ENCODE measurements at places on chromosomes 5 and 9.

GRCh38 chr5:9082996-9083395, 462.9 kb downstream of the SEMA5A start:
- DNase-seq: no peak

DNA sequence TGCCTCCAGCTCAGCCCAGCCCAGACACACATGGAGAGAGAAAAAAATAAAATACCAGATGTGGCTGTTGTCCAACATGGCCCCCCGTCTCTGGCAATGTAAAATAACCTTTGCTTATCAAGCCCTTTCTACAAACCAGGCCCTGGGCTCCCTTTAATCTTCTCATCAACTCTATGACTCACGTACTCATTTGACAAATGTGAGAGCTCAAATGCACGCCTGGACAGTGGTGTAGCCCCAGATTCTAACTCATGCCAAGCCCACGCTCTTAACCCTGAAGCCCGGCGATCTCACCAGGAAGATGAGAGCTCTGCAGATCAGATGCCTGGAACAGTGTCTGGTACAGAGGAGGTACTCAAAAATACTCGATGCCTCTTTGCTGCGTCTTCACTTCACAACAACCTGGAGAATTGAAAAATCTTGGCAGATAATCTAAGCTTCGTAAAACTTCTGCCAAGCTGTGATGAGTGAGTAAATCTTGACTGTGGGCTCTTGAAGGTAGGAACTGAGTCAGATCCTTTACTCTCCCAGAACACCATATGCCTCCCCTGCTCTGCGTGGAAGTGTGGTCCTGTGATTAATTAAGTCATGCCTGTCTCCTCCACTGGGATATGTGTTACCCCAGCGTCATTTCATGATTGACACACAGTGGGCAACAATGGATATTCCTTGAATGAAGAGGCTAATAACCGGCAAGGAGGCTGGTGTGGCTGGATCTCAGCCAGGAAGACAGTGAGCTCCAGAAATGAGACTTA, 102.0 kb upstream of the FSTL4 start:
- DNase-seq: no peak

DNA sequence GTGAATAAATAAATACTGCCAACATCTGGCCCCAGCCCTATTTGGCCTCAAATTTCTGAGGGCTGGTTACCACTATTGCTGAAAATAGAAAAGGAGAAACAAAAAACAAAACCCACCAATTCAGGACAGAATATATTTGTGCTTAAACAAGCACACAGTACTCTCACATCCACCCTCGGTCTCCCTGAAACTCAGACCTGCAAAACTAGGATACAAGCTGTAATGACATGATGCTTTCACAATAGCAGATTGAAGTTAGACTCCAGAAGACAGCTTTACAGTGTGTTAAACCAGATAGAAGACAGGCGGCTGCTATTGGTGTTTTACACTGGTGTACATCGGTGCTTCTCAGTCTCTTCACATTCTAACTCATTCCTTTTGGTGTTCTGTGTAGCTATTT, 214.9 kb upstream of the DMRT1 start:
- no peak for DNase-seq

GRCh38 chr9:93309889-93310425, 126.0 kb downstream of the WNK2 start:
- no peak for DNase-seq
